ENCODE measurements at places on chromosomes 13 and 19.

GRCh38 chr19:57803594-57804325, 11.0 kb downstream of the ZNF552 start:
- peak; percentile 7 for DNase-seq

DNA sequence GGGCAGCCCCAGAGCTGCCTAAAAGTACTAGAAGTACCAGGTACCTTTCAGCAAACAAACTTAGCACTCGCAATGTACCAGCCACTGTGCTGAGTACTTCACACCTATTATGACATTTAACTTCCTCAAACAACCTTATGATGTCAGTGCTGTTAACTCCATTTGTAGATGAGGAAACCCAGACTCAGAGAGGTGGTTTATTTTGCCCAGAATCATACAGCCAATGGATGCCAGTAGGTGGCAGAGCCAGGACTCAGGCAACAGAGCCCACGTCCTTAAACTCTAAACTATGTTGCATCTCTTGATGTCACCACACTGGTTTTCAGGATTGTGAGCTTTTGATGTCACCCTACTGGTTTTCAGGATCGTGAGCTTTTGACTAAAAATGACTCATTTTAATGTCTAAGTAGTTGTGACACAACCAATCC, 78.9 kb downstream of the FLT1 start:
- DNase-seq: no peak

- no peak for DNase-seq
Measured at GRCh38 chr13:30043631-30043925, 193.2 kb upstream of the UBL3 start.

GRCh38 chr19:52492994-52493470, 34.4 kb upstream of the ZNF808 start:
- no peak for DNase-seq

DNA sequence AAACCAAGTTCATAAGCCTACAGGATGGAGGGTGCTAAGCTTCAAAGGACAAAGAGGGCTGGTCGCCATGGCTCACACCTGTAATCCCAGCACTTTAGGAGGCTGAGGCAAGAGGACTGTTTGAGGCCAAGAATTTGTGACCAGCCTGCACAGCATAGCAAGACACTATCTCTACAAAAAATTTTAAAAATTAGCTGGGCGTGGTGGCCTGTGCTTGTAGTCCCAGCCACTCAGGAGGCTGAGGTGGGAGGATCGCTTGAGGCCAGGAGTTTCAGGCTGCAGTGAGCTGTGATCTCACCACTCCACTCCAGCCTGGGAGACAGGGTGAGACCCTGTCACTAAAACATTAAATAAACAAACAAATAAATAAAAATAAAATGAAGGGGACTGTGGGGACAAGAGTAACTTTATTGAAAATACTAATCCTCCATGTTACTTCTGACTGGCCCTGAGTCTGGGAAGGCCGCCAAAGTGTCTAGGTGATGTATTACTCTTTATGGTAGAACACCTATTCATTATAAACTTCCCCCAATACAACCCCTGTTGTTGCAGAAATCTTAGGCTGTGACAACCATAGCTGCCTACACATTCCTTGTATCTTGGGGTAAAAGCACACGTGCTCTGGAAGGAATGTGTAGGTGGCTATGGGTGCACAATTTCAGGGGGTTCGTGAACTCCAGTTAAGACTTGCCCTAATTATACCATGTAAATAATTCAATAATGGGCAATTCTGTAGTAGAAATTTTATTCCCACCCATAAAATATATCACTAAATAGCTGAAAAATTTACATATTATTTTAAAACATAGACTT, 14.6 kb upstream of the URAD start:
- DNase-seq: no peak

DNA sequence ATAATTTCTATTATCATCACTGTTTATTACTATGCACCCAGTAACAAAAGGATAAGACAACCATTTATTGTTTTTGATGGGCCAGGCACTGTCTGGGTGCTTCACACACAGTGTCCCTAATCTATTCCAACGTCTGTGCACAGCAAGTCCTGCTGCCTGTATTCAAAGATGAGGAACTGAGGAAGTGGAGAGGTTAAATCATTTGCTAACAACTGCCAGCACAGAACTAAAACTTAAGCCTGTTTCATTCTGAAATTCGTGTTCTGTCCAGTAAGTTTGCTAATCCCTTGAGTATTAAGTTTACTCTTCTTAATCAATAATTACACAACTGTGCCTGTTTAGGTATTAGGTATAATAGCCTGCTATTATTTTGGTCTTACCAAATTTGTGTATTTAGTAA, 41.9 kb downstream of the TEX26 start:
- no peak for DNase-seq

Data from nucleus accumbens (tissue), 56 donors.